ENCODE measurements at places on chromosomes 11 and 22.

GRCh38 chr11:57335023-57335342 is 709 bp downstream of the SSRP1 start:
- DNase-seq: no peak

- no peak for DNase-seq
These were observed 19.3 kb upstream of the MRGPRX2 start for GRCh38 chr11:19079643-19080440.

- DNase-seq: no peak
These were observed 104.7 kb upstream of the CLMP start for GRCh38 chr11:123299721-123300120.

GRCh38 chr22:21989049-21989448 is 6.5 kb upstream of the TOP3B start:
- no peak for DNase-seq

GRCh38 chr11:2207773-2208621 is 36.4 kb upstream of the TH start:
- peak; percentile 7 for DNase-seq

DNA sequence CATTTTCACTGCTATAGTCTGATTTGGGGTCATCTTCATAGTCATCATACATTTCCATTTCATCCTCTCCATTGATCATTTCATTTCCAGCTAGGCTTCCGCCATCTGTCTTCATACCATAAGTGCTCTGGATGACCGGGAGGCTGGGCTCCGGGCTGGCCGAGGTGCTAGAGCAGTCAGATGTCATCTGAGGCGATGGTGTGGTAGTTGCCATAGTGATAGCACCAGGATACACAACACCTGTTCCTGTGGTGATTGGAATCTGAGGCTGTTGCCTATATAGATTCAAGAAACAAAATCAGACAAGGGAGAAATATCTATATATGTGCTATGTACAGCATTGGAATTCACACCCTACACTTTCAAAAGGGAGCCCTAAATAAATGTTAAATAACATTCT is 383.5 kb downstream of the SOX6 start:
- no peak for DNase-seq

DNA sequence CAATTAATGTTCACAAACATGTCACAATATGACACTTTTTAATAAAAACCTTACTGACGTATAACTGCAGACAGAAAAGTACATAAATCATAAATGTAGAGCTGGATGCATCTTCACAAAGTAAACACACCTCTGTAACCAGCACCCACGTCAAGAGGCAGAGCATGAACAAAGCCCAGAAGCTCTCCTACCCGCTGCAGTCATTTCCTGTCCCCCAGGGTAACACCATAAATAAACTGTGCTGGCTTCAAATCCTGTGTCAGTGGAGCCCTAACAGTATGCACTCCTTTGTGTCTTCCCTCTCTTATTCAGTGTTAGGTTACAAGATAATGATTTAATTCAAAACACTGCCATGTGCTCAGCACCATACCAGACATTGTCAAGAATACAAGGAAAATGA is 5.7 kb downstream of the SYT13 start:
- DNase-seq: no peak

DNA sequence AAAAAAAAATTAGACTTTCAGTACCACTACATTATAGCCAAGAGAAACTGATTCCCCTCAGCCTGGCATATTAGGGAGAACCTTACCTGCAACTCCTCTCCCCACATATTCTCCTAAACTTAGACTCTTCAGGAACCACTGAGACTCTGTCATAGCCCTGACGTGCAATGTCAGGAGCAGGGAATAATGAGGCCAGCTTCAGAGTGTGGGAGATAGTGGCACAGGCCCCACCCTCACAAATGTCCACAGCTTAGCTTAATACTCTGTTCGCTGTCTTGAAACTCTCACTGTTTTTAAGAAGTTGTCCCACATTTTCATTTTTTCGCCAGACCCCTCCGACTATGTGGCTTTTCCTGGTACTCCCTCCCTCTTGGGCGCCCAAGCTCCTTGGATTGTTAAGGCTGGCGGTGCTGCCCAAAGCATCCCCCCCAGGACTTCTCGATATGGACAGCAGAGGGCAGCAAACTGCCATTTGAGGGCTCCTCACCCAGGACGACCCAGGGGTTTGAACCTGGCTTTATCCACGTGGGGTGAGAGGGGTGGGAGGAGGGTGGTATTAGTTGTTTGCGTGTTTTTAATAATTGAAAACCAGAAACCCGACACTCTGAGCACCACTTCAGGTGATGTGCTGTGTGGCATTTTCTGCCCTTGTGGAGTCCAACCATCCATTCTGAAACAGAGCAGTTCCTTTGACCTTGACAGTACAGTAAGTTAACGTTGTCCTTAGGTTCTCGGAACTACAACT is 45.2 kb upstream of the RASSF10 start:
- peak; percentile 72 for DNase-seq

DNA sequence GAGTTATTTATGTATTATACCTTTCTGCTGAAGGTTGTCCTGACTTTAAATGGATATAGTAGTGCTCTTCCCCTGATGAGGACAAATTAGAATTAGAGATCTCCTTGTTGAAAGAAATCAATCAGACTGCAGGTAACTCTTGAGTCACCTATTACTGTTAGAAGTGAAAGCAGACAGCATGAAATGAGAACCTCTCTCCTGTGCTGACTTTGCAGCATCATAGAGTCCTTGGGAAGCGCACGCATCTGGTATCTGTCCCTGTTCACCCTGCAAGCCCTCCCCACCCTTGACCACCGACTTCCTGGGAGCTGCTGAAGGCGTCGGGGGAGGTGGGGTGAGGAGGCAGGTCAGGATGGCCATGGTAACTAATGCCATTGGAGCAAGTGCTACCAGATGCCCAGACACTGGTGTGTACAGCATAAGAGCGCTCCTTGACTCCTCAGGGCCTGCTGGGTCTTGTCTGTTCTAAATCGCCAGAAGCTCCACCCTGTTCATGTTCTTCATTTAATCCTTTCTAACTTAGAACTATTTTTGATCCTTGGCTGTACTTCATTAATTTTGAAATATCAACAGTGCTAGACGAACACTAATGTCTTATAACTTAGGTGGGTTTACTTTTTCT is 143.9 kb downstream of the WNT7B start:
- DNase-seq: no peak

DNA sequence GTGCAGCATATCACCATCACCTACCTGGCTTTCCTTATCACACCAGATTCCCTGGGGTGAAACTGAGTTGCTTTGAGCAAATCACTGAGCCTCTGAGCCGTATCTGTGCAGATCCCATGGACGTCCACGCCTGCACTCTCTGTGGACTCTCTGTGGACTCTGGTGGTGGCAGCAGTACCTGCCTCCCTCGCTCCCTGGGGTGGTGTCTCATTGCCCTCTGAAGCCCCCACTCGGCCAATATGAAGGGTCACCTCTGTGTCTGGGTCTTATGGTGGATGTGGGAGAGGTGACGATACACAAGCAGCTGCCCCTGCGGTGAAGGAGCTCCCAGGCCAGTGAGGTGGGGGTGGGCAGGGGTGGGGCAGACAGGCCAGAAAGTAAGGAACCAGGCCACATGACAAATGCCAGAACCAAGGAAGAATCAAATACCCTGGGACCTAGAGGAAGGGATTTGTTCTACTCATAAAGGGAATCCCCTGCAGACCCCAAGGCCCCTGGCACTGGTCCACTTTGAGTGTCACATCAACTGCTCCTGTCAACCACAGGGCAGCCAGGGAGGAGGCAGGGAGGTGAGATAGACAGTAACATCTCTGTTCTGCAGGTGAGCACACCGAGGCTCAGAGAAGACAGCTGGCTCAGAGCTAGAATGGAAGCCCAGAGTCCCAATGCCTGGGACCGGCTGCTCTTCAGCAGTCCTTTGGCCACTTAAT is 9.2 kb upstream of the CHST1 start:
- no peak for DNase-seq

DNA sequence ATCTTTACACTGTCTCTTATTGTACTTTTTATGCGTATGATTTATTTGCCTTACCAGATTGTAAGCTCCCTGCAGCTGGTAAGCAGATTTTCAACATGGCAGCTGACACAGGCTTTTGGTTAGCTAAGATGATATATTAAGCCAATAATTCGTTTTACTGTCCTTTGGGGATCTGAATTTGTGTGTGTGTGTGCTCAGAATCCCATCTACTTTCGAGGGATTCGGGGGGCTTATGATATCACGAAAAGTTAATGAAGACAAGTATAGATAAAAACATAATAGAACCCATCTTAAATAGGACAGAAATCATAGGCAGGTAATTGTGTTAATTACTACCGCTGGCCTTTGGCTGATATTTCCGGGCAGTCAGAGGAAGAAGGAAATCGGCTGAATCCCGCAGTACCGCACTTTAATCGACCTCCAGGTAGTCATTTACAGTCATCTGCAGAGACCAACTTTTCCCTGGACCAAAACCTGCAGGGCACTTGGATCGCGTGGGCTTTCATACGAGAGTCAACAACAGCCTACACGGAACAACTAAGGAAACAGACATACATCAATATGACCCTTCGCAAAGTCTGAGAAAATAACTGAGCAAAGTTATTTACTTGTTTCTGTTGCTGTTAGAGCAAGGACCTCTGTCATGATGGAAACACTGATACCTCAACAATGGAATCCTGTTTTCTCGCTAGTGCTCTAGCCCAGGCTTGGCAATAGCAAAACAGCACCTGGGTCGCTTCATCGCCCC is 802 bp downstream of the KBTBD3 start:
- DNase-seq: no peak

DNA sequence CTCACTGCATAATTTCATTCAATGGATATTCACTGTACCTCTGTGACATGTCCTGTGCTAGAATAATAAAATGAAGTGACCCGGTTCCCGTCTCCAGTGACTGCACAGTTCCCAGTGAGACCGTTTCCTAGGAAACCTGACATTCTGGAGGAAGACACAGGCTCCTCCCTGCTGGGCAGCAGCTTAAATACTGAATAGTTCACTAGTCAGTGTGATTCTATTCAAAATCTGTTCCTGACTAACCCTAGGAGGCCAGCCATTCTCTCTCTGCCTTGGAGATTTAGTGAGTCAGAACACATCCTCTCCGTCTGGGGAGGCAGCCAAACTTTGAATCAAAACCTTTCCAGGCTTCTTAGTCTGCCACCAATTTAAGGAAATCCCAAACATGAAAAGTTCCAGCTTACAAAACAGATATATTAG is 11.3 kb downstream of the TRIM66 start:
- DNase-seq: no peak

GRCh38 chr22:38719196-38719595 is 13.5 kb downstream of the GTPBP1 start:
- no peak for DNase-seq

DNA sequence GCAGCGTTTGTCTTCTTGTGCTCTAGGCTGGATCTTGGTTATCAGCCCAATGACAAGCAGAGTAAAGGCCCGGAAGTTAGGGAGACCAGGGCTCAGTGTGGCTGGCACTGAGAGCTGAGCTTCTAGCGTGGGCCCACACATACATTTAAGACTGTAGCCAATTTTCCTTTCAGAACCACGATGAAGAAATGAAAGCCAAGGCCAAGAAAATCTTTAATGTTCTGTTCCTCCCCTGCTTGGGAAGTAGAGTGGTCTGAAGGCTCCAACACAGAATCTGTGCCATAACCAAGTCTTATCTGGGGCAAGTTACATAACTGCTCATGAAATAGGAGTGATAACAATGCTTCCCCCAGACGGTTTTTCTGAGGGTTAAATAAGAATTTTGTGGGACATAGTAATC is 4.7 kb upstream of the ST3GAL4 start:
- no peak for DNase-seq

- DNase-seq: no peak
These were observed 71.4 kb downstream of the NAT10 start for GRCh38 chr11:34176751-34177209.

DNA sequence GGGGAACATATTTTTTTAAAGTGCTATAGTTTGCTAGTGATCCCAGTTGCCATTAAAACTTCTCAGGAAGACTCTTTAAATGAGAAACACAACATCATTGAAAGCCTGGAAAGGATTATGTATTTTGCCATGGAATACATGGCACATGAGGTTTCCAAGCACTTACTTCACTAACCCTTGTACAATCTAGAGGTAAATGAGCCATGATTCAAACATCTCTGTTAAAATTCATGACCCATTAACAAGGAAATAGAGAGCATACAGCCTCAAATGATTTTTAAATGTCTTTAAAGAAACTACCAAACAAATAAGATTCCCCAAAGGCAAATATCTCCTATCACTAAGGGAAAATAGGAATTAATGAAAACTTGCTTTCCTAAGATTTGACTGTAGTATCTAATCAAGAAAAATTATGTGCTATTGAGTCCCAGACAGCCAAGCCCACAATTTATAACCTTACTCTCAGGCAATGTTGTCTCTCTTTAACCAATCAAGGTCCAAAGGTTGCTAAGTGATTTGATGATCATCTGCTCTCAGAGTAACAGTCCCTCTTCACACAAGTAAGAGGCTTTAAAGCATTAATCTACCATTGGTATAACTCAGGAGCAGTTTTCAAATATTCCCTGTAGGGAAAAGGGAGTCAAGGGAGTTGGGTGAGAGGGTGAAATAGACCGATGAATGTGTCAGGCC is 92.0 kb upstream of the DDI1 start:
- no peak for DNase-seq

- no peak for DNase-seq
These were observed 663.8 kb upstream of the API5 start for GRCh38 chr11:42647993-42648392.

DNA sequence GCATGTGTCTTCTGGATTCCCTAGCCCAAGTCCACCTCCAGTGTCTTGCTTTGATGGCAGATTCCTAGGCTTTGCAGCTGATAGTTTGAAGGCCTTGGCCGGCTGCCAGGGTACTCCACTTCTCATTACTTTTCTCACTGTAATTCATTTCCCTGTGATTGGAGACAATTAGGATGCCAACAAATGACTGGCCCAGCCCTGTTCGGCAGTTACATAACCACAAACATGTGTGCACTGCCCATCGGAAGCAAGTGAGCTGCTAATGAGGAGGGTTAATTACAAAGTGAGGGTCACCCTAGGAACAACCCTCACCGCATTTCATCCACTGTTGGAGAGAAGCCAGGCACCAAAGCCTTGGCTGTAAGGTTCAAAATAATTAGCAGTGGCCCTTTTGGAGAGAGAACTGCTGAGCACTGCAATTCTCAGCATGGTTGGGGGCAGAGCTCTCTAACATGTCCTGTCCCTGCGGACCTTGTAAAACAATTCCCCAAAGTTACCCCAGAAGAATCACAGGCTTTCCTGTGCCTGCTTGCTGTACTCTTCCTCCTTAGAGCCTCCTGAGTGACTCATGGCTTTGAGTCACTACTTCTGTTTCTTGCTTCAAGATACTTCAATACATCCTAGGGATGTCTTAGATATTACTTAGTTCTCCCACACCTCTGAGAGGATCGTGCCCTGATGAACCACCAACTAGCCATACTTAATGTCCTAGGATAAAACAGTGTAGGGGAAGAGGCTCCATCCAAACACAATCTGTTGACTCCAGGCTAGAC is 109.7 kb upstream of the GALNT18 start:
- DNase-seq: no peak

- no peak for DNase-seq
These were observed 3.4 kb downstream of the MRPL16 start for GRCh38 chr11:59807047-59807610.

Measured in progenitor cell of endocrine pancreas (in vitro differentiated cells).